ENCODE measurements at places on chromosomes 4 and X. TPM values are rescaled to one million over a fixed set of nuclear protein-coding genes. Genes with fewer than 3 reads are reported as not detected.
A peak's percentile ranks its signal among the peaks of the same experiment; 100 is the strongest.

- H3K4me3 ChIP-seq = peak overlapping the region; percentile 77
- DNase-seq = no peak
- no peak overlapping the region for H3K27ac ChIP-seq
- H3K36me3 ChIP-seq = no peaks in the 10 kb centered on the region
- peaks cover 32% of the 10 kb centered on the region for H3K4me1 ChIP-seq
Observed at GRCh38 chr4:41212616-41213203, 1.6 kb downstream of the APBB2 start.

DNA sequence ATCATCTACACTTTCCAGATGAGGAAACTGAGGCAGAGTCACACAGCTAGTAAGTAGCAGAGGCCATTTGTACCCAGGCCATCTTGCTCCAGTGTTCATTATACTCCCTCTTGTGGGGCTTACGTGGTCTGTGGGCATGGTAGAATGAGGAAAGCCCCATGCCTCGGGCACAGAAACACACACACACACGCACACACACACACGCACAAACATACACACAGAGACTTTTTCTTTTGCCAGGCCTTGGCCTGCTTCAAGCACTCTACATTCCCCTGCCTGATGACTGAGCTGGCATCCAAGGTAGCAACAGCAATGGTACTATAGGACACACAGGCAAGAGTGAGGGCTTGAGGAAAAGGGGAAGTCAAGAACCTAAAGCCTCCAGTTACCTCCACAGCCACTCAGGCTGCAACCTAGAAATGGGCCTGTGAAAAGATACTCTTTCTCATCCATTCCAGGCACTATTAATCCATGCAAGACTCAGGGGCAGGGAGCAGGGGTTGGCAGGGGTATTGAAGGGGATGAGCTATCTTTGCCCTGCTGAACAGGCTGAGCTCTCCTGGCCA lies 43.6 kb downstream of the STARD8 start:
- H3K4me1 ChIP-seq = peaks cover 4% of the 10 kb centered on the region
- no peak for DNase-seq
- no peak overlapping the region for H3K4me3 ChIP-seq
- peaks cover 32% of the 10 kb centered on the region for H3K27me3 ChIP-seq

- H3K27me3 ChIP-seq = no peaks in the 10 kb centered on the region
- H3K4me1 ChIP-seq = peaks cover 18% of the 10 kb centered on the region
- DNase-seq = no peak
- H3K36me3 ChIP-seq = no peaks in the 10 kb centered on the region
Observed at GRCh38 chrX:39439906-39440798, 638.9 kb downstream of the MID1IP1 start.

The PLAC8 gene
- 183 TPM for total RNA-seq

The SMIM10 gene
- total RNA-seq = 6.5 TPM

The SPATA4 gene
- not detected for total RNA-seq

GRCh38 chrX:147565237-147565636 lies 346.5 kb upstream of the FMR1 start:
- no peaks in the 10 kb centered on the region for H3K4me1 ChIP-seq
- no peaks in the 10 kb centered on the region for H3K36me3 ChIP-seq
- no peak overlapping the region for H3K4me3 ChIP-seq
- no peak for DNase-seq
- H3K27ac ChIP-seq = no peak overlapping the region
- no peaks in the 10 kb centered on the region for H3K27me3 ChIP-seq

DNA sequence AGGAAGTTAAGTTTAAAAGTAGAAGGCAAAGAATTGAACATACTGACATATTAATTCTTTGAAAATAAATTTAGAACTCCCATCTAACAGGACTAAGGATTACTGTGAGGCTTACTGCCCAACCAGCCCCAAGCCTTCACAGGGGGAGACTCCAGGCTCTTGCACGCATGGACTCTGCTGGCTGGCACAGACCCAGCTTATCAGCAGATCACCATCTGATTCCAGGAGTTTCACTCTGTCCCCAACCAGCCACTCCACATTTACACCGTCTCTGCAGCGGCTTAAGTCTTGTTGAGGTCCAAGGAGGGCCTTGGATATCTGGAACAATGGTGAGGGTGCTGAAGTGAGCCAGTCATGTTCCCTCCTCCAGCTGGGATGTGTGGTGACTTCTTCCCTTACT lies 16.4 kb upstream of the OTUD4 start:
- no peaks in the 10 kb centered on the region for H3K36me3 ChIP-seq
- H3K4me1 ChIP-seq = no peaks in the 10 kb centered on the region
- no peak for DNase-seq
- H3K27ac ChIP-seq = no peak overlapping the region
- no peaks in the 10 kb centered on the region for H3K27me3 ChIP-seq
- no peak overlapping the region for H3K4me3 ChIP-seq

The NLGN3 gene
- 0.85 TPM for total RNA-seq

DNA sequence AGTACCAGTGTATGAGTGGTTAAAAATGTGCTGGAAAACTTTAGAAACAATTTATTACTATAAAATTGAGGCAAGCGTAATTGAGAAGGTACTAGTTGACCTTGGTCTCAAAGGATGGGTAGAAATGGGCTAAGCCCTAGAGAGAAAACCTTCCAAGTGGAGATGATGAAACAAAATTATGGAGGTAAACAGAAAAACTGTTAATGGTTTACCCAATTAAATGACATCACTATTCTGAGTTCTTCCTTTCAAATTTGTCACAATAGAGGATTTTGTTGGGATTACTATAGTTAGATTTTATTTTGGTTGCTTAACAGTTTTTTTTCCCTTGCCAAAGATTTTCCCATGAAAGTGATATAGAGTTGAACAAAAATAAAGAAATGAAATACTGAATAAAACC lies 1302.5 kb upstream of the TENM3 start:
- H3K27ac ChIP-seq = no peak overlapping the region
- no peaks in the 10 kb centered on the region for H3K4me1 ChIP-seq
- H3K27me3 ChIP-seq = no peaks in the 10 kb centered on the region
- H3K36me3 ChIP-seq = no peaks in the 10 kb centered on the region

The SUPT20HL1 gene
- total RNA-seq = not detected
